ENCODE measurements at places on chromosomes 12 and 14.

GRCh38 chr14:103562179-103562428, 353 bp downstream of the BAG5 start:
- DNase-seq, result peak; percentile 66

DNA sequence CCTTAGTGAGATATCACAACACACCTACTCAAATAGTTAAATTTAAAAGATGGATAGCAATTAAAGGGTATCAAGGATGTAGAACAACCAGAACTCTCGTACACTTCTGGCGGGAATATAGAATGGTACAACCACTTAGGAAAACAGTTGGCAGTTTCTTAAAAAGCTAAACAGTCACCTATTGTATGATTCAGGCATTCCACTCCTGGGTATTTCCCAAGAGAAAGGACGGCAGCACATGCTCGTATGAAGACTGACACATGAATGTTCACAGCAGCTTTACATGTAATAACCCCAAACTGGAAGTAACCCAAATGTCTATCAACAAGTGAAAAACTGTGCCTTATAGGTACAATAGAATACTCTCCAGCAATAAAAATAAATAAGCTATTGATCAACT, 465.2 kb downstream of the VRK1 start:
- no peak for DNase-seq

DNA sequence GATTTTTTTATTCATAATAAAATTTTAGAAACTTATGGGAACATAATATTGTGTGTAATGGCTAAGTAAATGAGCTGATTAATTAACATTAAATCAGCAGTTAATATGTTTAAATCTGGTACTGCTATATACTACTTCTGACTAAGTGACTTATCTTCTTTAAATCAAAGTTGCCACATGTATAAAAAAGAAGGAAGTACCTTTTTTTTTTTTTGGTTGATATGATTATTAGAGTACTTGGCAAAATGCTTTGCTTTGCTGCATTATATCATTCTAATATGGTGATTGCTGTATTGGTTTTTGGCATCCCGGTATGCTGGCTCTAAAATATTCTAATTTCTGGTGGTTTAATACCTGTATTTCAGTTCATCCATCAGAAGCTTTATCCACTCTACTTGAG, 319.1 kb upstream of the RGS6 start:
- DNase-seq, result no peak

GRCh38 chr12:54220092-54220557, 31.3 kb upstream of the SMUG1 start:
- DNase-seq, result peak; percentile 78

DNA sequence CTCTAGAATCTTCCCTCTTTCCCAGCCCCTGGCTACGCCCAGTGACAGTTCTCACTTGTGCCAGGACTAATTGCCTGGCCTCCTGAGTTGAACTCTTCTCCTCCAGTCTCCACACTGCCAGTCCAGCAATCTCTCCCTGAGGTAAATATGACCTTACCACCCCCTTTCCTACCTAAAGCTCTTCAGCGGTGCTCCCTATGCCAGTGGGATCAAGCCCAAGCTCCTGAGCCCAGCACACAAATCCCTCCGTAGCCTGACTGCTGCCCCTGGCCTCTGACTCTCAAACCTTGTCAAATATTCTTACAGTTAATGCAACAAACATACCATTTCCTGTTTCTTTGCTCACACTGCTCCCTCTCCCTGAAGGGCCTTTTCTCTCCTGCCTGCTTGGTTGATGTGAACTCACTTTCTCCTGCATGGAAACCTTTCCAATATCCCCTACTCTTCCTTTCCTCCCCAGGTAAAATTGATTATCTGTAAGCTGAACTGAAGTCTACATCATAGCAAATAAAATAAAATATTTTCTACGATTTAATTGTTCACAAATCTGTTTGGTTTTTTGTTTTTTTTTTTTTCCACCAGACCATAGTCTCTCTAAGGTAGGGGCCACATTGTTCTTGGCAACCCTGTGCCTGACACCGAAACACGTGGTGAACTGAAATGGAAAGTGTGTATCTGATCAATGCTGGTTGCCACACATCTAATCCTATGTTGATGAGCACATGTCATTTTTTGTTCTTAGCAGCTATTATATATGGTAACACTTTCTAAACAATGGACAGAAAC, 147.5 kb downstream of the SLC38A6 start:
- no peak for DNase-seq

DNA sequence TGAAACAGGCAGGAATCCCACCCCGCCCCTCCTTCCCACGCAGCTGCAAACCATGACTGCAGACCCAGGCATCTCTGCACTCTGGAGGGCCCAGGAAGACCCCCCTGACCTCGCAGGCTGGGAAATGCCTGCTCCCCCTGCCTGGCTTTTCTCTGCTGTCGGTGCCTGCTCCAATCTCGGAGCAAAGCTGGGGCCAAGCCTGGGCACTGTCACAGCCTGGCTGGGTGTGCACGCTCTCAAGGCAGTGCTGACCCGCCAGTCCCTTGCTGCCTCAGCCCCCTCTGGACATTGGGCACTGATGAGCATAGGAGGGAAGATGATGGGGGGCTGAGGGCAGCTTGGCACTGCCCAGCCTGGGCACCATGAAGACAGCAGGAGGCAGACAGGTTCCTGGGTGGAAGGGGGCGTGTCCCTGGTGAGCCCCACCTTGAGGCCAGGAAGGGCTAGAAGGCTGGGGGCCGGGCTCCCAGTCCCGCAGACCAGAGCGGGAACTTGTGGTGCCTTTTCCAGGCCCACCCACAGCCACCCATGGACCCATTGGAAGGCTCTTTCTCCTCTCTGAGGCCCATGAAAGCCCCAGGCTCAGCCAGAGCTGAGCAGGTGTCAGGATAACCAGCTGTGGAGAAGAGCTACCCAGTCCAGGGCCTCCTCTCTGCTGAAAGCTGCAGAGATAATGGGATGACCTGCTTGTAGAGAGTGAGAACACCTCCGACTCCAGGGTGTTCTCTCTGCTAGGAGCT, 10.7 kb upstream of the ZNF605 start:
- DNase-seq, result no peak

GRCh38 chr14:89240414-89240813, 176.6 kb downstream of the FOXN3 start:
- DNase-seq, result no peak

DNA sequence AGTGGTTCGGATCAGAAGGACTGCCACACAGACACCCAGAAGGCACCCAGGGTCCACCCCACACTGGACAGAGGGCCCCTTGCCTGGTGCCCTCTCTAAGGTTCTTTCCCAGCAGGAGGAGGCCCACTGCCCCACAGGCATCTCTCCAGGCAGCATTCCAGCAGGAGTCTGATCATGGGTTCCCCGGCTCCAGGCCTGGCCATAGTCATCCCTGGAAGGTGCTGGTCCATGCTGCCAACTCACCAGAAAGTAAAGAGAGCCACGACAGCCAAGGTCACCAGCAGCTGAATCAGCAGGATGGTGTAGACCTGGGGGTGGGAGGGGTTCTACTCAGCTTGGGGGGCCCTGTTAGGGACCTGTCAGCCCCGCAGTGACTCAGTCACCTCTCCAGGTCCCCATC, 6.4 kb downstream of the FAIM2 start:
- no peak for DNase-seq

DNA sequence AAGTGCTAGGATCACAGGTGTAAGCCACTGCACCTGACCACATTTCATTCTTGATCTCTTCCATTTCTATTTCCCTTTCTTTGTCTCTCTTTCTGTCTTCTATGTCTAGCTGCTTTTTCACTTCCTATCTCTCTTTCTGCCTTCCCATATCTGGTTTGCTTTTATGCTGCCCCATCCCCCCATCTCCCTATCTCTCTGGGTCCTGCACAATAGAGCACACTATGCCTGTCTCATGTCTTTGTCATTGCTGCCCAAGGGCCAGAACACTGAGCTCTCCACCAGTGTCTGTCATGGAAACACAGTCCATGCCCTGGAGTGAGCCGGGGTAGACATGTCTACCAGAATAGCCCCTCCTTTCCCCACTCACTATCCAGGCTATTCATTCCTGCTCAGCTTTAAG, 12.3 kb upstream of the RARG start:
- DNase-seq, result no peak

- DNase-seq, result no peak
Measured at GRCh38 chr14:69841656-69842055, 37.6 kb upstream of the SMOC1 start.

DNA sequence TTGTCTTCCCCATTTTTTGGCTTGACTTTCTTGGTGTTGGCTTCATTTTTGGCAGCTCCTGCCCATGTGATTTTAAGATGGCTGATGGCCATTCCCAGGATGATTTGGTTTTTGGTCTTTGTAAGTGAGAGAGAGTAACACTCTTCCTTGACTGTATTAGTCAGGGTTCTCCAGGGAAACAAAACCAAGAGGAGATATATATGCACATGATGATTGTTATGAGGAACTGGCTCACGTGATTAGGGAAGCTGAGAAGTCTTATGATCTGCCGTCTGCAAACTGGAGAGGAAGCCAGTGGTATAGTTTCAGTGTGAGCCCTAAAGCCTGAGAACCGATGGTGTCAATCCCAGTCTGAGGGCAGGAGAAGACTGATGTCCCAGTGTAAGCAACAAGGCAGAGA, 146.6 kb downstream of the NRXN3 start:
- DNase-seq, result no peak

GRCh38 chr12:11568155-11568761, 81.2 kb upstream of the ETV6 start:
- peak; percentile 41 for DNase-seq

GRCh38 chr14:68182492-68182891, 362.9 kb downstream of the RAD51B start:
- DNase-seq, result peak; percentile 82

GRCh38 chr14:101520621-101521472, 40.4 kb upstream of the DIO3 start:
- DNase-seq, result no peak

DNA sequence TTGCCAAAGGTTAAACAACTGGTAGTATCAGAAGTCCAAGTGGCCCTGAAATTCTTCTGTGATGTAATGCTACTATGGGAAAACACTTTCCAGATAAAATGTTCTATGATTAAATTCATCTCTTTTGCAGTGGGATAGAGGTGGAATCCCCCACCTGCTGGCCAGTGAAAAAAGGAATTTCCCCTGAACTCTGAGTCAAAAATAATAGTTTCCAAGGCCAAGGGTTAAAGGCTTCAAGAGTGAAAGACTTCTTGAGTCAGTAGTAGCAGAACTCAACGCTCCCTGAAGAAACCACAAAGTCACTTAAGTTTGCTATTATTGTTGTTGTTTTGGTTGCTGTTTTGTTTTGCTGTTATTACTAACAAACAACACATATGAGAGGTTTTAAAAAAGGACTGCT, 330.8 kb downstream of the SOX5 start:
- peak; percentile 5 for DNase-seq

GRCh38 chr12:119989731-119990381, 820 bp downstream of the BICDL1 start:
- peak; percentile 81 for DNase-seq

DNA sequence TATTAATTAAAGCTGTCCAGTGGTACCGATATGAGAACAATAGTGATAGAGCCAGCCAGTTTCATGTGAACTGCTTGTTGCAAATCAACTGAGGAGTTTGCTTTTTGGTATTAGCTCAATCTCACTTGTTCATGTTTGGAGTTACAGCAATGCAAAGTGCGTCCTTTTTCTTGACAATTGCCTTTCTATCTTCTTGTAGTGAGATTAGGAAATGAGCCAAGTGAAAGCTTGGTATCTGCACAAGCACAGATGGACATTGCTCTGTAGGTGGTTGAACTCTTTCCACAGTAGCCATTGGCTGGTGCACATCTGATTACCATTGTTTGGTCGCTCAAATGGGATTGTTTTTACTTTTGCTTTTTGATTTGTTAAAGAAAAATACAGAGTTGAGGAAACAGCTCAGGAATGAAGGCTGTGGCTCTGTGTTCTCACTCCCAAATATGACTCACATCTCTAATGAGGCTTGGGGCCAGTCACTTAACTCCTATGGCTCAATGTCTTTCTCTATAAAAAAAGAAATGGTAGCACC, 241.4 kb downstream of the BMP4 start:
- peak; percentile 27 for DNase-seq

DNA sequence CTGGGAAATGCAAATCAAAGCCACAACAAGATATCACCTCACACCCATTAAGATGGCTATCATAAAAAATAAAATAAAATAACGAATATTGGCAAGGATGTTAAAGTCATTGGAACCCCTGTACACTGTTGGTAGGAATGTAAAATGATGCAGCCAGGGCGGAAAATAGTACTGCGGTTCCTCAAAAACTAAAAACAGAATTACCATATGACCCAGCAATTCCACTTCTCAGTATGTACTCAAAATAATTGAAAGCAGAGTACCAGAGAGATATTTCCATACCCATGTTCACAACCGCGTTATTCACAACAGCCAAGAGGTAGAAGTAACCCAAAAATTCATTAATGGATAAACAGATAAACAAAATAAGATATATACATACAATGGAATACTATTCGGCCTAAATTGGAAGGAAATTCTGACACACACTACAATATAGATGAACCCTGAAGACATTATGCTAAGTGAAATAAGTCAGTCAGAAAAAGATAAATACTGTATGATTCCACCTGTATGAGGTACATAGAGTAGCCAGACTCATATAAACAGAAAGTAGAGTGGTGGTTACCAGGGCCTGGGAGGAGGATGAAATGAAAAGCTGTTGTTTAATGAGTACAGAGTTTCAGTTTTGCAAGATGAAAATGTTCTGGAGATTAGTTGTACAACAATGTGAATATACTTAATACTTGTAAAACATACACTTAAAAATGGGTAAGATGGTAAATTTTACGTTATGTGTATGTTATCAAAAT, 84.6 kb downstream of the TXNDC16 start:
- DNase-seq, result peak; percentile 27

DNA sequence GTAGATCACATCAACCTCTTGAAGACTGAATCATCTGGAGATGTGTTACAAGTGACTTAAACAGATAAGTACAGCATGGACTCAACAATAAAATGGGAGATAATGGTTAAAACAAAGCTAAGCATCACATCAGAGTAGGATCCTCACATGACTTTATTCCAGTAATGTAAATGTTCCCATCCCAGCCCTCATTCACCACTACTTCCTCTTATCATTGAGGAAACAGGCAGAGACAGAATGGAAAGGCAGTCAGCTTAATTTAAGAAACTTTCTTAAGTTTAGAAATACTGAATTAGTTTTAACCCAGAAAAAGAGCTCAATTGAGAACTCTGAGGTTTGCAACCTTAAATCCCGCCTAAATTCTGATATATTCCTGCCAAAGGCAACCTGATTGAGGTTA, 1.2 kb upstream of the ALG10 start:
- no peak for DNase-seq

GRCh38 chr12:82955043-82955442, 268.3 kb downstream of the TMTC2 start:
- no peak for DNase-seq

DNA sequence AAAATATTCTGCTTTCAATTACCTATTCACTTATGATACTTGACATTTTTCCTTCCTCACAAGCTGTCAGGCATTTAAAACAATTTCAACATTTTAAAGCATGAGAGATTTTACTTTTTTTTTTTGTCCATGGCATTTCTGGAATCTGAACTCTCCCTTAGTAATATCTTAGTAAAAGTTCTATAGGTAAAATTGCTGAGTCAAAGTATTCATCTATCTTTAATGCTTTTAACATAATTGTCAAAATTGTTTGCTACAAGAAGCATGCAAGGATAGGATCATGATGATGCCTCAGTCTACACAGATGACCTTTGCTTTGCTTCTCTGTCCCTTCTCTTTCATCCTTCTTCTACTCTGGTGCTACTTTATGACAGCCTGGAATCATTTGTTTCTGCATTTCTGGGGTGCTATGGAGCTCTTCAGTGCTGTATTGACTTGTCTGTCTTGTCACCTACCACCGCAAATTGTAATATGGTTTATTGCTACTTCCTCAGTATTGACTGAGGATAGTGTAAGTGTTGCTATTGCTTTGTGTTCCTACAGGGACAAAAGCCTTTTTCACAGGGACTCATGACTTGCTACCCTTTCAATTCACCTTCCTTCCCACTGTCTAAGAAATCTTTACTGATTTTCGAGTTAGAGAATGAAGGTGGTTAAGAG, 589.8 kb upstream of the ATP2B1 start:
- no peak for DNase-seq

Measured in GM12865 (cell line).